ENCODE measurements at places on chromosomes 4 and X.

- DNase-seq = no peak
Observed at GRCh38 chrX:3268829-3269228, 77.6 kb downstream of the MXRA5 start.

GRCh38 chr4:14902342-14902741 lies 99.9 kb upstream of the CPEB2 start:
- DNase-seq = no peak

GRCh38 chr4:87118421-87118820 lies 102.0 kb downstream of the KLHL8 start:
- no peak for DNase-seq

DNA sequence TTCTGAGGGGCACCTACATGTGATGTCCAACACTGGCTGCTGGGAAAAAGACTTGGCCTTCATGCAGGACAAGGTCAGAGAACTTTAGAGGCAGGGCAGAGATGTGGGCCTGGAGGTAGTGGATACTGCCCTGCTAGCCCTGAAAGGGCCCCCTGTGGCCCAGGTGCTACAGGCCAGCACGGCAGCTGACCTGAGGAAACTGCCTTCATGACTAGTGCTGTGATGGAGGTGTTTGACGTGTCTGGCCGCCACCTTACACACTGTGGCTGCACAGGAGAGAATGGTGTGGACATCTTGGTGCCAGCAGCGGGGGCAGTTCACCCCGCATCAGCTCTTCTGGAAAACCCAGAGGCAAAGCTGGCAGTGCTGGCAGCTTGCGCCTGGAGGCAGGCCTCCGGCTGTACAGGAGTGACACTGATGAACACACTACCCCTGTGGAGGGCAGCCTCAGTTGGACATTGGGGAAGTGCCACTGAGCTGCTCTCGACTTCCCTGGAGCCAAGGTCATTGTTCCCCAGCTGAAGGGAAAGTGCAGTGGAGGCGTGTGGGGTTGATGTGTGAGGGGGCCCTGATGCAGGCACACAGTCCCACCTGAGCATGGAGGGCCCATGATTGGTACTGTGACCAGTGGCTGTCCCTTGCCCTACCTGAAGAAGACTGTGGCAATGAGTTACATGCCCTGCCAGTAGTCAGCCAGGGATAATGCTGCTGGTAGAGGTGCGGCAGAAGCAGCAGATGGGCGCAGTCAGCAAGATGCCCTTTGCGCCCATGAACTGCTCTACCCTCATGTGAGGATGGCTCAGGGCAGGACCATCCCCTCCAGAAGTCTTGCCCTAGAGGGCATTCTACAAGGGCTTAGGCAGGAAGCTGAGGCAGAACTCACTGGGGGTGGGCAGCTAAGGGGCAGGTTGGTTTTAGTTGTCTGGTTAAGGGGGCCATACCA lies 36.9 kb downstream of the COQ2 start:
- no peak for DNase-seq

DNA sequence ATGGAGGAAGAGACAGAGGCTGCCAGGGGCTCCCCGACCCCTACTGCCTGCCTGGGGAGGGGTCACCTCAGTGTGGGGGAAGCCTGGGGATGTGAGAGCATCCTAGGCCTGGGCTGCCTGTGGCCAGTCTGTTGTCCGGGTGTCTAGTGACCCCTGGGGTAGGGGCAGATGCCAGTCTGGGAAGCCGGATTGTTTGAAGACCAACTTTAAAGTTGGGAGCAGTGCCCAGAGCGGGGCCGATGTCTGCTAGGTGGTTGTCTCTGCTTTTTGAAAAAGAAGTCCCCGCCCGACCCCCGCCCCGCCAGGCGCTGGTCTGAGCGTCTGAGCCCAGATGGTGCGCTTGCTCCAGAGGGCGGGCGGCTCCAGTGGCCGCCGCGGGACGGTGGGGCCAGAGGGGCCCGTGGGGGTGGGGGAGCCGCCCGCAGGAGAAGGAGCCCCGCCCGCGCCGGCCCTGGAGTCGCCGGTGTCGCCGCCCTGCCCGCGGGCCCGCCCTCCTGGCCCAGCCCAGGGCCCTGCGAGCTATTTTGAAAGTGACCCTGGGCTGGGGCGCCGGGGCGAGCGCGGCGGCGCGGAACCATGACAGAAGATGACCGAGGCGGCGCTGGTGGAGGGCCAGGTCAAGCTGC lies at the start of gene DOK7:
DOK7 (plus strand) TSS at position 517 of the 626 bp plus-strand sequence; CDS start at position 587, 70 bp downstream.
- no peak for DNase-seq

- DNase-seq = no peak
Observed at GRCh38 chr4:189305500-189305899, 635.2 kb upstream of the FRG1 start.

- no peak for DNase-seq
Observed at GRCh38 chr4:105215609-105216313, 69.1 kb downstream of the TET2 start.

GRCh38 chrX:6279277-6279909 lies 50.7 kb upstream of the NLGN4X start:
- no peak for DNase-seq

GRCh38 chr4:60683973-60684372 lies 516.2 kb upstream of the ADGRL3 start:
- no peak for DNase-seq

DNA sequence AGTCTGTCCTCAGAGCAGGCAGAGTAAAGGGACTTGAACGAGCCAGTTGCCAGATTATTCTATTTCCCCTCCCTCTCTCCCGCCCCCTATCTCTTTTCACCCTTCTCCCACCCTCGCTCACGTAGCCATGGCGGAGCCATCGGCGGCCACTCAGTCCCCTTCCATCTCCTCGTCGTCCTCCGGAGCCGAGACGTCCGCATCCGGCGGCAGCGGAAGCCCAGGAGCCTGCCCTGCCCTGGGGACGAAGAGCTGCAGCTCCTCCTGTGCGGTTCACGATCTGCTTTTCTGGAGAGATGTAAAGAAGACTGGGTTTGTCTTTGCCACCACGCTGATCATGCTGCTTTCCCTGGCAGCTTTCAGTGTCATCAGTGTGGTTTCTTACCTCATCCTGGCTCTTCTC lies 106.2 kb upstream of the SMAD1 start:
- DNase-seq = no peak

DNA sequence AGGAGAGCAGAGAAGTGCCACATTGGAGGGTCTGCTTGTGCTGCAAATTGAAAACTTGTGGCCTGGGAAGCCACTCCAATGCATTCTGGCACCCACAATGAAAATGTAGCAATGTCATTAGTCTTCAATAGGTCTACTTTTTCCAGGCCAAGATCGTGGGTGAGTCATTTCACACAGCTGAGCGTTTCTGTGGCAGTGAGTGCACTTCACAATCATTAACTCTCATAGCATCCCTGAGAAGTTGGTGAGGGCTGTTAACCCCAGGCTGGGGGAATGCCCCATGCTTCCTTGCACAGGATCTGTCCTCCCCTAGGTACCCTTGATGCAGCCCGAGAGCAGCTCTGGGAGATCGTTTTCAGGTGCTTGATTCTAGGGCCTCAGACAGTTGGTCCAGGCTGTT lies 196.8 kb upstream of the ATP6AP2 start:
- DNase-seq = no peak

DNA sequence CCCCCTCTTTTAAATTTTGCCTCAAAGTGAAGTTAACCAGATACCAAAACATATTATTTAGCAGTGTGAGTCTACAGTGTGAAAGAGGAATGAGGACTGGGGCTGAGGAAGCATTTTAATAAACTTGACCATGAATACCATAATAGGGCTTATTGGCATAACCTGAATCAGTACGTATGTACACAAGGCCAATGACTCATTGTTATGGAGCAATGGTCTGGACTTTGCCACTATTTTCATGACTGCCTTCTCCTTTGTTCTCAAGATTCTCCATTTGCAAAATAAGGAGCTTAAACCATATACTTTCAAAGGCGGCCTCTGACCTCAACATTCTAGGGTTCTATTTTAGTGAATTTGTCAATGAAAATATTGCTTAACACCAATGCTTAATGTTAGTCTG lies 102.8 kb upstream of the OR13H1 start:
- no peak for DNase-seq

DNA sequence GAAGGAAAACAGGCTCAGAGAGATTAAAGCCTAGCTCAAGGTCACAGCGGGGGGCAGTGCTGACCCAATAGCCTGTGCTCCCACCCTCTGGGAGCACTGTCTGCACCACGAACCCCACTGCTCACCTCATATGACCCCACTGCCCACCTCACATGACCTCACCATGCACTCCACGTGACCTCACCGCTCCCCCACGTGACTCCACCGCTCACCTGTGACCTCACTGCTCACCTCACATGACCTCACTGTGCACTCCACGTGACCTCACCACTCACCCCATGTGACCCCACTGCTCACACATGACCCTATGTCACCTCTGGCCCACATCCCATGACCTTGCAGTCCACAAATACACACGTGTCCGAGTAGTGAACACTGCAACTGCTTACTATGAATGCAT lies 55.4 kb downstream of the ACOX3 start:
- DNase-seq = no peak

- DNase-seq = no peak
Observed at GRCh38 chr4:8261851-8262535, 7.6 kb upstream of the HTRA3 start.

DNA sequence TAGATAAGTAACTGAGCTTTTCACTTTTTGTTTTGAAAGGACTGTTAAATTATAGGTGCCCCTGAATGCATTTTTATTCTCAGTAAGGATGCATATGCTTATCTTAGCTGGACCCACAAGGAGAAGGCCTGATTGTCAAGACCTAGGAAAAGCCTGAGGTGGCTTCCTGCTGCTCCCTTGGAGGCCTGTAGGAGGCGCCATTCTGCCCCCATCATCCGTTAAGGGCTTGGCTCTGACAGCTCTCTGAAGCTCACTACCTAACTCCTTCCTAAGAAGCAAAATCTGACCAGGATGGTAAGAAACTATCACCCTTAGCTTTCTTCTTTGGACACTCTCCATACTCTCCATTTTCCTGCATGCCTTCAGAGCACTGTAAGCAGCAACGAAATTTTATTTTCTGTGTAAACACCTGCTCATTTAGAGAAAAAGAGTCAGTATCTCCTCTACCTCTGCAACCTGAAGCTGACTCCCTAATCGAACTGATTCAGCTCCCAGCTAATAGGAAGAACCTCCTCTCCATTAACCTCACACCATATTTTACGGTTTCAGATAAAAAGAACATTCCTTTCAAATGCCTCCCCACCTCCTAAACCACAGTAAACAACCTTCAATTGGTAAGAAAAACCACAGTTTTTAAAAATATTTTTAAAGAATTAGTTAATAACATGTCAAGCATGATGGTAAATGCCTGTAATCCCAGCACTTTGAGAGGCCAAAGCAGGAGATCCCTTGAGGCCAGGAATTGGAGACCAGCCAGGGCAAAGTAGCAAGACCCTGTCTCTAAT lies 73.4 kb upstream of the EDNRA start:
- no peak for DNase-seq

DNA sequence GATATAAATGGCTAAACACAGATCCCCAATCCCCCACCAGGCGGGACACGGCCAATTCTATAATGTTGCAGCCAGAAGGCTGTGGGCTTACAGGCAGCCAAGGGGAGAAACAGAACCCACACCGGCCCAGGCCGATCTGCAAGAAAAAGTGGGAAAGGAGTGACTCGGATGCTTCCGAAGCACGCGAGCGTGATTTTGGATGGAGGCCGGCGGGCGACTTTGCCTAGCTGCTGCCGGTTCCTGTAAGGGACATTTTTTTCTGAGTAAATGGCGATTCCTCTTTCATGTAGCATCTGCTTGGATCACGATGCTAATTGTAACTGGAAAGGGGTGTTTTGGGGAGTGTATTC lies 470.2 kb downstream of the PCDH19 start:
- no peak for DNase-seq

GRCh38 chr4:91220315-91220714 lies 1083.5 kb upstream of the GRID2 start:
- no peak for DNase-seq

- no peak for DNase-seq
Observed at GRCh38 chr4:105709081-105709450, 482 bp downstream of the GSTCD start.

DNA sequence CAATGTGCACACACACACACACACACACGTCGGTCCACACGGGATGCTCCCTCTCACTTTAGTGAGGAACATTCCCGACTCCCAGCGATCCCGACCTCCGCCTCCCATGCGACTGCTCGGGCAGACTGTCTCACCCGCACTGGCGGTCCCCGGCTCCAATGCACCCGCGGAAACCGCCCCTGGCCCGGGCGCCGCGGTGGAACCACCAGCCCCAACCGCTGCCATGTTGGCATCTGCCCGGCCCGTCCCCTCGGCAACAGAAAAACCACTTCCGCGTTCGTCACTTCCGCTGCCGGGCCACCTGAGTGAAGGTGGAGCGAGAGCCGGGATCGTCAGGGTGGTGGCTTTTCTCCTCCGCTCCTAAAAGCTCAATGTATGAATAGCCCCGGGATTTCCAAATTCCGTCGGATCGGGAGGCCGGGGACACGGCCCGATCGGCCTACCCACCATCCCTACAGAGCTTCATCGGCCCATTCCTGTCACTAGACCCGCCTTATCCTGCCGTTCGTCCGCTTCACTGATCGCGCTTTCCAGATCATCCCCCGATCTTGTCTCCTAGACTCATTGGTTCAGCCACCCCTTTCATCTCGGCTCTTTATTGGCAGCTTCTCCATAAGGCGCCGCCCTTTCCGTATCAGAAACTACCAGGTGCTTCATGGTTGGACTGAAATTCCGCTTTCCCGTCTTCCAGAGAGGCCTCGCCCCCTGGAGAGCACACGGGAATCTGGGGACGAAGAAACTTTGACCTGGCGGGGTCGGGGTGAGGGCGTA lies at the start of gene SLC35A2:
SLC35A2 (minus strand) TSS at position 235 of the 771 bp plus-strand sequence; CDS start at position 225, 10 bp downstream.
- peak; percentile 78 for DNase-seq

DNA sequence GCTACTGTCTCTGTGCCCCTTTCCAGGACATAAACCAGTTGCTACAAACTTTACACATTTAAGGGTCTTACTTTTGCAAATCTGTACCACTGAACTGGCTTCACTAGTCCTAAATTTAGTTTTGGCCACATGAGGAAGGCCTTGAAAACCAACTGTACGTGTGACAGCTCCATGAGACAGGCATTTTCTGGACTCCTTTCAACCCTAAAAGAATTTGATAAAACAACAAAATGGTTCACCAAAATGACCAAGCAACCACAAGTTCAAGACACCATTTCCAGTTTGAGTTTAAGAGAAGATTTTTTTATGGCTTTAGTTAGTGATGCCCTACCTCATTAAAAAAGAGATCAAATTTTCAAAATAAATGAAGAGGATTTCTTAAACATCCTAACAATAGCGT lies 246.4 kb downstream of the ZNF674 start:
- DNase-seq = no peak

DNA sequence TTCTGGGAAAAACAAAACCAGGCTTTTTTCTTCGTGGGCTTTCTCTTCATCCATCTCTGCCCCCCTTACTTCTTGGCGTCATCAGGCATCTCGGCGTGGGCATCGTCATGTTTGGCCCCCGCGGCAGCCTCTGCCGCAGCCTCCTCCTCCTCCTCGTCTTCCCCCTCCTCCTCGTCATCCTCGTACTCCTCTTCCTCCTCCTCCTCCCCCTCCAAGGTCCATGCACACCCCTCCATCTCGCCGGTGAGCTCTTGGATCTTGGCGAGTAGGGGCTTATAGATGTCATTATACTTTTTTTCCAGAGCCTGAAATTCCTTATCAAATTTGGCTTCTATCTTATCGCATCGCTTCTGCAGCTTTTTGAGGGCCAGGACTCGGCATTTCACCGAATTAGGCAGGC lies 488 bp downstream of the NAP1L5 start:
- DNase-seq = no peak
